HT-29 (cell line): ENCODE measurements at places on chromosomes 1 and 21.

DNA sequence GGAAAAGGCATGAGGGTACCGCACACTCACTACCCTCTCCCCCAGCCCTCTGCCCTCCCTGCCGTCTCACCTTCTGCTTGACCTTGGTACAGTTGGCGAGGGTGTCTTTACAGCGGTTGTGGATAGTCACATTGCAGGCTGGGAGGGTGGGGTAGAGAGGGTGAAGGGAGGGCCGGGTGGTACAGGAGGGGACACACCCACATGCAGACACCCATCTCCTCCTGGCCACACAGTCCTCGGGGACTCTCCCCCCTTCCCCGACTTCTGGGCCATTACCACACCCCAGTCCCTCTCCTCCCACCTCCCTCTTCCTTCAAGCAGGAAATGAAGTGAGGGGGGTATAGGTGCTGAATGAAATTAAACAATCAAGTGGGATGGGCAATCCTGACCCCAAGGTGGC lies 11.6 kb downstream of the ARHGEF2 start:
- no peak for DNase-seq

- DNase-seq, result no peak
These were observed 7.2 kb upstream of the PTGER3 start for GRCh38 chr1:71054791-71055190.

GRCh38 chr1:241020851-241021697 lies 335.9 kb downstream of the RGS7 start:
- DNase-seq, result no peak

DNA sequence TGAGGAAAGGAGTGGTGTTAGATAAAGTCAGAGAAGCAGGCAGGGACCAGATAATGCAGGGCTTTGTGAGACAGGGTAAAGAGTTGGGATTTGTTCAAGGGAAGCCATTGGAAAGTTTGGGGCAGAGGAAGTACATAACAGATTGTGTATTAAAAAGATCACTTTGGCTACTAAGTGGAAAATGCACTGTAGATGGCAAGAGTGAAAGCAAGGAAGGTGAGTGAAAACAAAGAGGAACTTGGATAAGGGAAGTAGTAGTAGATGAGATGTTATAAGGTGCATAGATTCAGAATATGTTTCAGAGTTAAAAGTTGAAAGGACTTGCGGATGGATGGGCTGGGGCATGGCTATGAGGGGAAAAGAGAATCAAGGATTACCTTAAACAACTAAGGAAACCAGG lies 17.4 kb downstream of the MRPL39 start:
- no peak for DNase-seq
